ENCODE measurements at places on chromosomes 2 and 18.

GRCh38 chr2:135931776-135932443 lies 53.5 kb downstream of the DARS1 start:
- peak; percentile 84 for DNase-seq

DNA sequence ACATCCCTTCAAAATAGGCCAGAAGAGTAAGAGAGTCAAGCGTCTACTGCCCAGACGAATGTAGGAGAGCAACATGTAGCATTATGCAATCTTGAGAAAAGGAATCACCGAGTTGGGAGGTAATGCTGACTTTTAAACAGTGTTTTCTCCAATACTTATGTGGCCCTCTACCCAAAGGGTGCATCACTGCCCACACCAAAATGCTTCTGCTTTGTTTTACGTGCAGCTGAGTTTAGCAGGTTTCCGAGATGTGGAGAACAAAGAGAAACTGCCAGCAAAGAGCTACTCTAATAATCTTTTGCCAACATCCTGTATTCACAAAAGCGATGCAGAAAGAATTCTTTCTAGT lies 63.4 kb upstream of the ZEB2 start:
- no peak for DNase-seq

- no peak for DNase-seq
Measured at GRCh38 chr2:158818511-158818910, 23.4 kb downstream of the DAPL1 start.

DNA sequence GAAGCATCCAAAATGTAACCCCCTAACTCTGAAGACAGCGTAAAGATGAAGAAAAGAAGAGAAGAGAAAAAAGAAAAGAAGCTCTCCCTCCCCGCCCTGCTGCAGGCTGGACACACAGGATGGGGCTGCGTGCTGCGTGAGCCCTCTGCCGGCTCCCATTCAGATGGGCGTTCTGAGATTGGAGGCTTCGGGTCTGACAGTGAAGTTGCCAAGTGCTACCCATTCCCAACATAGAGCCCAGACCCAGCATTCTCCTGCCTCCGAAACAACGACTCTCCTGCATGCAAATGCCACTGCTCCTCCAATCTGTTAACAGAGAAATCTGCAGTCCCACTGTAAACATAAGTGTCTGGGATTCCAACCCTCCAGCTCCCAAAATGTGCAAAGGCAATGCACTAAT lies 234.9 kb downstream of the BCL11A start:
- no peak for DNase-seq

- no peak for DNase-seq
Measured at GRCh38 chr2:121191191-121192170, 93.5 kb downstream of the TFCP2L1 start.
